ENCODE measurements at places on chromosomes 11 and 22.
A peak's percentile ranks its signal among the peaks of the same experiment; 100 is the strongest.

GRCh38 chr11:27902981-27903624 lies 202.8 kb upstream of the BDNF start:
- DNase-seq: no peak

- peak; percentile 12 for DNase-seq
These were observed 88.4 kb downstream of the SLC1A2 start for GRCh38 chr11:35330931-35331330.

- DNase-seq: no peak
These were observed 15.0 kb upstream of the CYP2R1 start for GRCh38 chr11:14906993-14907392.

DNA sequence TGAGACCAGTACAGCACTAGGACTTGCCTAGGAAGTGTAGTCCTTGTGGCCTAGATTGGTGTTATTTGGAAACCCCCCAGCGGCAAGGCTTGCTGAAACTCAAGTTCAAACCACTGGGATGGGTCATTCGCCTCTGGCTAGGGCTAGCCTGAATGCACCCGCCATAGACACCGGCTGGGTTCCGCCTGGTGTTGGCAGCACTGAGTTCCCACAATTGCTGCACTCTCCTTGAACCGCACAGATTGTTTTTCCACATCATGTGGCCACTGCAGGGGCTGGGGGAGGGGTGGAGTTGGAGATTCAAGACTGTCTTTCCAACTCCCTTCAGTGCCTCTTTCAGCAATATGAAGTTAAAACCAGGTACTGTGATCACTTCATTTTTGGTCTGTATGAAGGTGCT lies 43.1 kb downstream of the CCDC73 start:
- no peak for DNase-seq

GRCh38 chr11:119356349-119357031 lies 10.0 kb upstream of the MFRP start:
- peak; percentile 29 for DNase-seq

DNA sequence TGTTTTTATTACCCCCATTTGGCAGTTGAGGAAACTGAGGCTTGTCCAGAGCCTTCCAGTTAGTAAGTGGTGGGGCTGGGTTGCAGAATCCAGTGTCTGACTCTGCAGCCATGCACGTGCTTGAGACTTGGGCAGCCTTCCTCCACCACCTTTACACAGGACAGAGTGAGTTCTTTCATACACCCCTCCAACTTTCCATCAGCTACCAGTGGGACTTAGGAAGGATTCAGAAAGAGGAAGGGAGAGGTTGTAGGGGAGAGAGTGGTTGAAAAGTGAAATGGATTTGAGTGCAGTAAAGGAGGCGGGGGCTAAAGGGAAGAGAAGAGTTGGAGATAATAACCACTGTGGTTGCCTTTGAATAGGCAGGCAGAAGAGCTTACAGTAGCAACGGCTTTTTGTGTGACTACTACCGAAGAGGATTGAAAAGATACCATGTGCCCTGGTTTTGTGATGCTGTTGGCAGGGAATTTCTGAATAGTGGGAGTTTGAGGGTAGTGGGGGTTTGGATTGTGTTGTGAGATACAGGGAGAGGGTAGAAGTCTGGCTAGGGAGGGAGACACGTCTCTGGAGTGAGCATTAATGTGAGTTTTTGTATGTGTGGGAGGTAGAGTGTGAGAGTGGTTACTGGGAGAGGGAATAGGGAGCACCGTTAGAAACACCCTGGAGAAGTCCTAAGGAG lies 1.7 kb downstream of the UVRAG start:
- DNase-seq: no peak

DNA sequence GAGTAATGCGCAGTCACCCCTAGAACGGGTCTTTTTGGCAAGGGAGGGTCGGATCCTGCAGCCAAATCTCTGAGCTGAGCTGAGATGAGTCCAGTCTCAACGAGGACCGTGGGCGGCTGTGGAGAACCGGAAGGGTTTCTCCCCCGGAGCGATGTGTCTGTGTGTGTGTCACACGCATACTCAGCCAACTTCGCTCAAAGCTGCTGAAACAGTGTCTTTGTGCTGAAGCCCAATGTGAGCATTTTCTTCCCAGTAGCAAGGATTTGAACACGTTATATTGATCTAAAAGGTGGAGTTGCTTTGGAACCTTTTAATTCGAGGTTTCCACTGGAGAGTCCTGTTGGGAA lies 1.4 kb upstream of the CELSR1 start:
- DNase-seq: no peak

DNA sequence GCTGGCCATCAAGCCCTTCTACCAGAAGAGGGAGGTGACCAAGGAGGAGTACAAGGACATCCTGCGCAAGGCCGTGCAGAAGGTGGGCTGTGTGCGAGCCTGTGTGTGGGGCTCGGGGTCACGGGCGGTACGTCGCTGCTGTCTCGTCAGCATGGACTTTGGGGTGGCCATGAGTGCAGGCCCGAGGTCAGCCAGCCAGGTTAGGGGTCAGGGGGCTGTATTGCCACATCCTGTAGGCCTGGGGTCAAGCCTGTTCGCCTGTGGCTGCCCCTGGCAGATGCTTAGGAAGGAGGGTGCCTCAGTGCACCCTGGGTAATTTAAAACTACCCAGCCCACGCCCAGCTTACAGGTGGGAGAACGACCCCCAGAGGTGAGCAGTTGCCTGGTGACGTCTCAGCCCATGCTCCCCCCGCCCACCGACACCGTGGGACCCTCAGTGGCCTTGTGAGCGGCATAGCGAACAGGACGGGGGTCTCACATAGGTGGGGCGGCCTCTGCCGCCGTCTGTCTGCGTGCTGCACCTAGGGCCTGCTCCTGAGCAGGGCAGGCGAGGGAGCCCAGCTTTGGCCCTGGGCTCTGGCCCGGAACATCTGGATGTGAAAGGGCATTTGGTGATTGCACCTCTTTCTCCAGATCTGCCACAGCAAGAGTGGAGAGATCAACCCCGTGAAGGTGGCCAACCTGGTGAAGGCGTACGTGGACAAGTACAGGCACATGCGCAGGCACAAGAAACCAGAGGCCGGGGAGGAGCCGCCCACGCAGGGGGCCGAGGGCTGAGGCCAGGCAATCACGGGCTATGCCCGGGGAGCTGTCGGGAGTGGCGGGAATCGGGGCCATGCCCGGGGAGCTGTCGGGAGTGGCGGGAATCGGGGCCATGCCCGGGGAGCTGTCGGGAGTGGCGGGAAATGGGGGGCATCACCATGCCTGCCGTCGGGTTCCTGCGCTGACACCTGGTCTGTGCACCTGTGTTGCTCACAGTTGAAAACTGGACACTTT lies 4.5 kb downstream of the IRF7 start:
- no peak for DNase-seq

GRCh38 chr11:8314916-8315315 lies 51.2 kb upstream of the LMO1 start:
- no peak for DNase-seq

All from stimulated activated CD4-positive, alpha-beta T cell treated with anti-CD3 and anti-CD28 coated beads, Interleukin-1b, Interleukin-23, amount 100 ng/mL, for 1 hour (primary cell).